Myometrial cell (primary cell): ENCODE measurements at places on chromosomes 12 and 14. TPM values are rescaled to one million over a fixed set of nuclear protein-coding genes. Genes with fewer than 3 reads are reported as not detected.

Gene SLC39A5
- total RNA-seq, result not detected in 2 replicates

Gene SERPINA4
- not detected in 2 replicates for total RNA-seq

Gene CMTM5
- not detected in 2 replicates for total RNA-seq

Gene KRT7
- 0.58 and 1.2 TPM in 2 replicates for total RNA-seq

Gene LRP1-AS
- not detected in 2 replicates for total RNA-seq

Gene PFDN5
- 498 and 536 TPM in 2 replicates for total RNA-seq

Gene SLIRP
- total RNA-seq, result 330 and 408 TPM in 2 replicates

Gene NCKAP5L
- total RNA-seq, result 22.3 and 25.9 TPM in 2 replicates

Gene RNASE3
- not detected in 2 replicates for total RNA-seq

Gene ARHGEF40
- 20.9 and 30.8 TPM in 2 replicates for total RNA-seq

Gene LIN7A
- 11.2 and 19.5 TPM in 2 replicates for total RNA-seq
